ENCODE measurements at places on chromosomes 12 and 14. TPM values are rescaled to one million over a fixed set of nuclear protein-coding genes. Genes with fewer than 3 reads are reported as not detected.

GRCh38 chr12:92488735-92489134 is 214.1 kb upstream of the PLEKHG7 start:
- DNase-seq: no peak

- DNase-seq: peak; percentile 20
Observed at GRCh38 chr12:103495469-103496456, at the start of gene C12orf42. Gene C12orf42, minus strand, starts transcription at chr12:103495968. Its CDS starts 17,542 bp downstream, at chr12:103478426.

- DNase-seq: no peak
Observed at GRCh38 chr14:104421401-104421821, 158.2 kb upstream of the C14orf180 start.

Gene BMP4
- total RNA-seq: 0.98 TPM

Gene SIRT4
- not detected for total RNA-seq

Gene HOXC4
- total RNA-seq: 0.61 TPM

DNA sequence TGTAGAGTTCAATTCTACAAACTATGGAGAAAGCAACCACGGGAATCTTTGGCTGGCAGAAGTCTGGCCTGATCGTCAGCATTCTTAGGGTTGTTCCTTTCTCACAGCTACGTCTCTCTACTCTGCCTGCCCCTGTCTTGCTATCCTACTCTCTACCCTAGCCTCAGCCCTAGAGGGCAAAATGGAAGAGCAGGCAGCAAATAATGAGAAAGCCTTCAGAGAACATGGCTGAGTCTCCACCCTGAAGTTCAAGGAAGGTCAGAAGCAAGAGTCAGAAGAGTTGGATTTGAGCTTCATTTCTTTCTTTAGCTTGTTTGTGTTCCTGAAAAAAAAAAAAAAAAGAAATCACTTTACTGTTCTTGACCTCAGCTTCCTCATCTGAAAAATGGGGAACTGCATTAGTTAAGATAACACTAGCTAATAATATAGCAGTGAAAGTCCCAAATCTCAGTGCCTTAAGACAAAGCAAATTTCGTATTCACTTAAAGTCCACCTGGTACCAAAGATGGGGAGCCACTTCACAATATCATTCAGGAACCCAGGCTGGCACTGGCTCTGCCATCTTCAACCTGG is 50.2 kb upstream of the CCND2 start:
- no peak for DNase-seq

- DNase-seq: no peak
Observed at GRCh38 chr14:40870252-40870651, 736.4 kb upstream of the LRFN5 start.

DNA sequence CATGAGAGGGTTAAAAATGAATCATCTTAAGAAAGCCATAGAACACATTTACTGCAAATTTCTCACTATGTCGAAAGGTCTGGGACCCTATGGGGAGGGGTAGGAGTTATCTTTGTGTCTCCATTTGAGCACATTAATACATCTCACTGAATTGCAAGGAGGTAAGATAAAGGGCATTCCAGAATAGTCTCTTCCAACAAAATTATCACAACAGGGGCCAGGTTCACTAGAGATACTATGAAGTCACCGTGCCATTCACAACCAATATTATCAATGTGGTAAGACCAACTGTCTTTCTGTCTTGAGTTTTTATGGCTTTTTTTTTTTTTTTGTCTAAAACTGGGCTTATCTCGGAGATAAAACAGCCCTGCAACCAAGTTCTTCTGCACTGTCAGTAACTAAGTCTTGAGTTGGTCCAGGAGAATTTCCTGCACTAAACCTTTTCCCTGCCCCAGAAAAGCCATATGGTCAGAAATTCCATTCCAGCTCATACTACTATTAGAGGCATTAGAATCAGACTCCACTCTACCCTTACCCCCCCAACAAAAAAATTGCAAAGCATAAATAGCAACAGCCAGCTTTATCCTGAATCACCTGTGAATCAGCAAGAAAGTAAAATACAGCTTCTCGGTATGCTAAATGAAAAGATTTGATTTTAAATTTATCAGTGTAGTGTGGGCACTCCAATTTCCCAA is 79.7 kb downstream of the PTPRR start:
- no peak for DNase-seq

DNA sequence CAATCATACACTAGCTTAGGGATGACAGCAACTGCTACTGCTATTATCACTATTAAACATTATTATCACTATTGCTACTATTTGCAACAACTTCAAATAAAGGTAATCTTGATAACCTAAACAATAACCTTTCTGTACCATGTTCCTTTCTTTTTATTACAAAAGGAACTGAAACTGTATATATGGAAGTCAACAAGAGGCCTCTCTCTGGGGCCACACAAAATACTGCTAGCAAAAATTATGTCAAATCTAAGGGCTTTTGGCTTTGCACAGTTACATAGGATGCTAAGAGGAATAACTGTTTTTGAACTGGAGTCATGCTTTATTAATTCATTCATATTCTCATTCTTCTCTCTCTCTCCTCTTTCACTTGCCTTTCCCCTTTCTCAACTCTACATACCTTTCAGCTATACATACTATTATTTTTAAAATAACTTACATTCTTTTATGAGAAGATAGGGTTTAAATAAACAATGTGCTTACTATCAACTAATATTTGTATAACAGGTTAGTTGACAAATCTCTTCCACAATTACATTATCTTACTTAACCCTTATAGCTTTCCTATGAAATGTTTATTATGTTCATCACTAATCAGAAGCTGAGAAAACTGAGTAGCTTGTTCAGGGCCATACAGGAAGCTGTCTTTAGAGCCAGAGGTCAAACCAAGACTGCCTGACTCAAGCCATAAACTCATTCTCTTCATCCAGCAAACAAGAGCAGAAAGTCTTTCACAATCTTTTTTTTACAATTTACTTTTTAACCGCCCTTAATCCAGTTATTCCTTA is 25.7 kb downstream of the SPTSSA start:
- no peak for DNase-seq

DNA sequence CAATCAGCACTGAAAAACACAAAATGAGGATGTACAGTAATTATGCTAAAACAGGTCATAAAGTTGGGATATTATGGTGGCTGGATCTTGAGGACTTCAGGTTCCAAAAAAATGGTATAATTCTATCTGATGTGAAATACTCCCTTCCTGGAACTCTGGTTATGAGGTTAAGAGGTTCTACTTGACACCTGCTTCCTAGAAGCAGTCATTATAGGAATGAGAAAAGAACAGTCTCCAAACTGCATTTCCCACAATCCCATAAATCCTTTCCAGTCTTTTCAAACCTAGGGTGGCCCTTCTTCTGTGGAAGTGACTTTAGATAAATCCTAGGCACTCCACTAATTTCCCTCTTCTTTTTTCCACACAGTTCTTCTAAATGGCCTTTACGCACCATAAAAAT is 63.7 kb upstream of the OR10AD1 start:
- DNase-seq: no peak

GRCh38 chr12:53743266-53744129 is 8.3 kb downstream of the CISTR start:
- DNase-seq: peak; percentile 64

DNA sequence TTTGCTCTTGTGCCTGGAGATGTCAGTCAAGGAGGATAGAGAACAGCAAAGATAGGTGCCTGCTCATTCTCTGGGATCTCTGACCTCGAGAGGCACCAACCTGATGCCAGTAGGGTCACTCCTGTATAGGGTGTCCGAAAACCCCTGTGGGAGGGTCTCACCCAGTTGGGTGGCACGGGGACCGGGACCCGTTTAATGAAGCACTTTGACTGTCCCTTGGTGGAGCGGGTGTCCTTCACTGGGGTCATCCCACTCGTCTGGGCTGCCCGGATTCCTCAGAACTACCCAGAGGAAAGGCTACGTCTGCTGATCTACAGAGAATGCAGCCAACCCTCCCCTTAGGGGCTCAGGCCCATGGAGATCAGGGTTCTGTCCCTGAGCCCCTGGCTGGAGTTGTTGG is 157.6 kb downstream of the CAPZA3 start:
- no peak for DNase-seq

Gene IL26
- total RNA-seq: not detected

GRCh38 chr14:78581229-78581628 is 411.1 kb downstream of the NRXN3 start:
- DNase-seq: no peak

Gene STAC3
- 0.95 TPM for total RNA-seq

DNA sequence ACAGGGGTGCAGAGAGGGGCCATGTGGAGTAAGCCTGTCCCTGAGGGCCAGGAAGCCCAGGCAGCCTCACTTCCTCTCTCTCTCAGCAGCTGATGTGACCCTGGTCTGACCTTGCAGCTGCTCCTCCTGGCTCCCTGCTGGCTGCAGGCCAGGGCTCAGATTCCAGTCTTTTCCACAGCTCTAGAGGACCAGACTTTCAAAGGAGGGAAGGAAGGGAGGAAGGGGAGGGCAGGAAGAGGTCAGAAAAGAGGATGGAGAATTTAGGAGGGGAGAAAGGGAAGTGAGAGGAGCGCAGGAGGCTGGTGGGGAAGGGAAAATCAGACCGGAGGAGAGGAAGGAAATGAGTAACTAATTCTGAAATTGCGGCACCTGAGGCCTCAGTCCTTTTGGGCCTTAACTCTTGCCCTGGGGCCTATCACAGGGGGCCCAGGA is 40.9 kb upstream of the VASH1 start:
- no peak for DNase-seq

DNA sequence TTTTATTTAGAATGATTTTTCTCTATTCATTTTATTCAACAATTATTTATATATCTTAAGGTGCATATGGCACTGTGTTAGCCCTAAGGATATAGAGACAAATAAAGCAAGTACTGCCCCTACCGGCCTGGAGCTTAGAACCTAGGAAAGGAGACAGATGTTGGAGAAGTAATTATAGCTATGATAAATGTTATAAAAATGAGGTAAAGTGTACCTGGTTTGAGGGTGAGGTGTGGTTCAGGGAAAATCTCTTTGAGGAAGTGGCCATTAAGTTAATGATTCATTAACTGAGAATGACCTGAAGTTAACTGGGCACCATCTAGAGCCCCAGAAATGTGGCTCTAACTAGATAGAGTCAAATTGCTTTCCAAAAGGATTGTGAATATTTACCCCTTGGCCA is 31.9 kb downstream of the CDKL1 start:
- peak; percentile 34 for DNase-seq

DNA sequence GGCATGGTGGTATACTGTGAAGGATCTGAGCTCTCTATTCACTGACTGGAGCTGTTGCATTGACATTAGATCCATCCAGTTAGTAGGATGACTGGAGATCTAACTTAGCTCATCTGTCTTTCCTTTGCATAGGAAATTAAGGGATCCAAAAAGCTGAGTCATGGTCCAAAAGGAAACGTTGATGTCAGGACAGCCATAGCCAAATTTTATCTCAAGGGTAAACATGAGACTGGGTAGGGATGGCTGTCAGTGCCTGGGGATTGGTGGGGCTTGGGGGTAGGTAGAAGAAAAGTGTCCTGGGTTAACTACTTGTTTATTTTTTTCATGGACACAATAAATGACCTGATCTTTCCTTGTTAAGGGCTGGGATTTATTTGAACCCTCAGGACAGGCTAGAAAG is 4.6 kb downstream of the FAM177A1 start:
- peak; percentile 65 for DNase-seq

GRCh38 chr12:1800401-1801302 is 19.7 kb upstream of the LRTM2 start:
- no peak for DNase-seq

Gene RPGRIP1
- not detected for total RNA-seq

- DNase-seq: no peak
Observed at GRCh38 chr14:21155963-21156362, at the start of gene OR5AU1. Gene OR5AU1, minus strand, starts transcription at chr14:21156063. Its CDS starts 191 bp downstream, at chr14:21155872.

GRCh38 chr12:49646331-49646830 is 23.0 kb downstream of the PRPF40B start:
- no peak for DNase-seq
